ENCODE measurements at places on chromosomes 1 and 21.

GRCh38 chr1:223759273-223759672 lies 46.9 kb downstream of the CAPN2 start:
- peak; percentile 12 for DNase-seq

DNA sequence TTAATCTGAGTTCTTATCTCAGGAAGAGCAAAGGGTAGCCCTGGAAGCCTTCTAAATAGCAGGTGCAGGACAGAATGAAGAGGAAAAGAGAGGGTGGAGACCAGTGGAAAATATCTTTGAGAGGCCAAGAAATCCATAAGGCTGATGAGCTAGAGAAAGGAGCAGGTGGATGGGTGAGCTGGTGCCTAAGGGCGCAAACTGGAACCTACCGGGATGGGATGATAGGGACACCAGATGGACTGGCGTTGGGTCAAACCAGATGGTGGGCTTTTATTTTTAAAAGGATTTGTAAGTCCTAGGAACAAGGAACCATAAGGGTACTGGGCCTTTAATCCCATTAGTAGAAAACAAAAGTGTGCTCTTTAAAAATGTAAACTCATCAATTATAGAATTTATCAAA lies 59.7 kb downstream of the RGL1 start:
- no peak for DNase-seq

- no peak for DNase-seq
These were observed 3.8 kb downstream of the IL22RA1 start for GRCh38 chr1:24139222-24139489.

- no peak for DNase-seq
These were observed 2.9 kb upstream of the NFASC start for GRCh38 chr1:204867666-204868339.

- no peak for DNase-seq
These were observed 30.2 kb downstream of the NUCKS1 start for GRCh38 chr1:205719762-205720161.

GRCh38 chr1:9027307-9027706 lies 1.1 kb upstream of the SLC2A7 start:
- DNase-seq: no peak

DNA sequence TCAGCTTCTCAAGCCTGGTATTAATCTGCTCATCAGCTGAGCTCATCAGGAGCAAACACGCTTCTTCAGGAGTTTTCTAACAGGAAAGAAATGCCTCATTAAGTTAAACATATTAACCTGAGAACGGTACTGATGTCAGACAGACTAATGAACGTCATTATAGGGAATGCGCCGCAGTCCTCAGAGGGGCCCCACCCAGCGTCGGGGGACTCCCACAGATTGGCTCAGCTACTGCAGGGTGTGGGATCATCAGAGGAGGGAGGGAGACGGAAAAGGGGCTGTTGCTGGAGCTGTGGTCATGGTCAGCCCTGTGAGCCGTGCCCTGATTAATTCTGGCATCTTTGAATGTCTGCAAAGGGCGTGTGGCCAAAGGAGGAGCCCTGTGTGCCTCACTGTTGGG lies 348.5 kb downstream of the PTPRU start:
- DNase-seq: no peak

DNA sequence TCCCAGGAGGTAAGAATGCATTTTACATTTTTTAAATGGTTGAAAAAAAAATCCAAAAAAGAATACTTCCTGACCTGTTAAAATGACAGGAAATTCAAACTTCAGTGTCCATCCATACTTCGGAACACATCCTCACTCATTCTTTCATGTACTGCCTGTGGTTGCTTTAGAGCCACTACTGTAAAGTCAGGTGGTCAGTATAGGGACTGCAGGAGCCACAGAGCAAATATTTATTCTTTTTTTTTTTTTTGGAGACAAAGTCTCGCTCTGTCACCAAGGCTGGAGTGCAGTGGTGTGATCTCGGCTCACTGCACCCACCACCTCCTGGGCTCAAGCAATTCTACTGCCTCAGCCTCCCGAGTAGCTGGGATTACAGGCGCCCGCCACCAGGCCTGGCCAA lies 124.7 kb downstream of the CLIC6 start:
- no peak for DNase-seq

DNA sequence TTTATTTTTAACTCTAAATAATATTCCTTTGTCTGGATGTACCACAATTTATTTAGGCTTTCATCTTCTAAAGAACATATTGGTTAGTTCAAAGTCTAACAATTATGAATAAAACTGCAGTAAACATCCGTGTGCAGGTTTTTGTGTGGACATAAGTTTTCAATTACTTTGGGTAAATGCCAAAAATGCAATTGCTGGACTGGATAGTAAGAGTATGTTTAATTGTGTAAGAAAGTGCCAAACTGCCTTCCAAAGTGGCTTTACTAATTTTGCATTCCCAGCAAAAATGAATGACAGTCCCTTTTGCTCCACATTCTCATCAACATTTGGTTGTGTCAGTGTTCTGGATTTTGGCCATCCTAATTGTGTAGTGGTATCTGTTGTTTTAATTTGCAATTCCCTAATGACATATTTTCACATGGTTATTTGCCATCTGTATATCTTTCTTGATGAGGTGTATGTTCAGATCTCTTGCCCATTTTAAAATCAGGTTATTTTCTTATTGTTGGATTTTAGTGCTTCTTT lies 113.8 kb downstream of the DPYD start:
- no peak for DNase-seq

DNA sequence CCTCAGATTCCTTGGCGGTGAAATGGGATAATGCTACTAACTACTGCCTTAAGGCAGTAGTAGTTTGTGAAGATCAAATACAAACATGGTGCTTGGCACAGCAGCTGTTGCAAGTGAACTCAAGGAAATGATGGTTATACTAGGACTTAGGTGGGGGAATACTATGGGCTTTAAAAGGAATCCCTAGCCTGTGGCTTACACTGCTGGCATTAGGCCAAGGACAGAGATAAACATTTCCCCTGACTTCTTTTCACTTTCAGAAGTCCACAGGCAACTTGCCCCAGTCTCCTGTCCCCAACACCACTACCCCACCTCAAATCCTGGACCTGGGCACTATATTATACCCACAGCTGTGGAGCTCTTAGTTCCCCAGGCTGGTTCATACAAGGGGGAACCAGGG lies 13.1 kb upstream of the VAMP4 start:
- DNase-seq: no peak

- peak; percentile 19 for DNase-seq
These were observed 5.1 kb upstream of the ARHGEF2 start for GRCh38 chr1:155983191-155984024.

DNA sequence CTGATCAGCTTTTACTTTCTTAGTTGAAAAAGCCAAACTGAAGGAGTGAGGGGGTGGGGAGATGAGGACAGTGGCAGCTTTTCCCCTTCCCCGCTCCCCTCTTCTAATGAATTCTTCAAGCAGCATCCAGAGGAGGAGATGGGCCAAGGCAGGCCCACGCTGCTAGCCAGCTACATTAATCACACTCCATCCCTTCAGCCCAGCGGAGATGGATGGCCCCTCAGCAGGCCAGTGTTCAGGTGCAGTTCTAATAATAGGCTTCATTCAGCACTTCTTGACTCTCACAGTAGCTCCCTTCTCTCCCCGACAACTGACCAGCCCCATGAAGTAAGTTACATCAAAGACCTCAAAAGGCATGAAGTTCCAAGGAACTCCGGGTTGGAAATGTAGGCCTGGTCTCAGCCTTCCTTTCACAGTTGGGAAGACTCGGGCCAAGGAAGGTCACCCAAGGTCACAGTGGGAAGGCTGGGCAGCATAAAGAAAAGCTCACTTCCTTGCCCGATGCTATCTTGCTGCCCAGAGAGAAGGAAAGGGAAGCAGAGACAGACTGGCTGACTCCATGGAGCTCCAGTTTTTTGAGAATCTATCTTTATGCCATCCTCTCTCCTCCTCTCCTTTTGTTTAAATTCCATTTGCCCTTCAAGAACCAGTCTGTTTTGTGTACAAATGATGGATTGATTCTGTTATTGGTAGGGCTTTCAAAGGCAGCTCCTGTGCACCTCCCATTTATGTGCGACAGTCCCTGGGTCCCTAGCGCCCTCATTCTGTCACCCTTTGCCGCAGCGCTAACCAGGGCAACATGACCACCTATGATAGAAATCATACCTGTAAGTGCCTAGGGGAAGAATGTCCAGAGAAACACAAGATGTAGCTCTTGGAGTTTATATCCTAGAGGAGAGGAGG lies 139.1 kb downstream of the TNR start:
- no peak for DNase-seq

DNA sequence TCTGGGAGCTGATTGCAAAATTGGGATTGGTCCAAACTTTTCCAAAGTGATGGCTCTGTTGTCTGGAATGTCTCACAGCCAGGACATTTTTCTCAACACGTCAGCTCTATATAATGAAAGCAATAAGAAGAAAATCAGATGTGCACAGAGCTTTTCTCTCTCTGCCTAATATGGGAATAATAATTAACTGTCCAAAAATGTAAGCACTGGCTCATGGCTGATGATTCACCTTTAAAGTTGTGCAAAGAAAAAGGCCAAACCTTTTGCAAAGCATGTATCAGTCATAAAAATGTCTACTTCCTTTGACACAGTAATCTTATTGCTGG lies 30.4 kb downstream of the ZNF281 start:
- no peak for DNase-seq

- no peak for DNase-seq
These were observed 19.5 kb upstream of the IGSF21 start for GRCh38 chr1:18088077-18088594.

DNA sequence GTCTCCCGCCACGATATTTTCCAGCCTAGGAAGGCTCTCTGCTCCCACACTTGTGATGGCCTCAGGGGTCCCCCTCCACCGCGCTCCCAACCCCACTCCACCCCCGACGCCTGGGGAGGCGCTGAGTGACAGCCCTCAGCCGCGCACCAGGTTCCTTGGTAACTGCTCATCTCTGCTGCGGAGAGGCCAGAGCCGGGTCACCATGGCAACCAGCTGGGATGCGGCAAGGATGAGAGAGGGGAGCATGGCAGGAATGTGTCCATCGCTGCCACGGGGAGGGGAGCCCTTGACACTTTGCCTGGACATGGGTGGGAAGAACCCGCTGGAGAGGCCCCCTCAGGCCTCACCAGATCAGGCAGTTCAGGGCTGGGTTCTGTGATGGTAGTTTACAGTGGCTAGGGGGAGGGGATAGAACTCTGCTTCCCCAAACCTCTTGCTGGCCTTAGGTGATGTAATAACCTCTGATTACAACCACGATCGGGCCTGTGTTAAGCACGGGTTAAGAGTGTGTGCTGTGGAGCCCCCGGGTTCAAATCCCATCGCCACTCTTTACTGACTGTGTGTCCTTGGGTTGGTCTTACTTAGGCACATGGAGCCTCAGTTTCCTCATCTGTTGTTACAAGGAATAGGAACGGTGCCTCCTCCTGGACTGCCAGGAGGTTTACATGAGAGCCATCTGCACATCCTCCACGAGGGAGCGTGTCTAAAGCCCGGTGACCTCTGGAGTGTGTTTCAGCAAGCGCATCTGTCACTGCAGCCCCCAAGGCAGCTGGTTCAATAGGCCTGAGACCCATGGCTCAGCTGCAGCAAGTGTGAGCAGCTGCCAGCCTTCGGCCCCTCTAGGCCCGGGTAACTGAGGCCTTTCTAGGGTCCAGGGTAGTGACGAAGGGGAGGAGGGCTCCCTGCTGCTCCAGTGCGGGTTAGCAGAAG lies 6.3 kb downstream of the KIF17 start:
- no peak for DNase-seq

- DNase-seq: peak; percentile 64
These were observed at the start of gene ABCG1 for GRCh38 chr21:42218836-42219605. TSS of gene ABCG1 (plus strand) at chr21:42219140. CDS start at chr21:42219263, 123 bp downstream.

DNA sequence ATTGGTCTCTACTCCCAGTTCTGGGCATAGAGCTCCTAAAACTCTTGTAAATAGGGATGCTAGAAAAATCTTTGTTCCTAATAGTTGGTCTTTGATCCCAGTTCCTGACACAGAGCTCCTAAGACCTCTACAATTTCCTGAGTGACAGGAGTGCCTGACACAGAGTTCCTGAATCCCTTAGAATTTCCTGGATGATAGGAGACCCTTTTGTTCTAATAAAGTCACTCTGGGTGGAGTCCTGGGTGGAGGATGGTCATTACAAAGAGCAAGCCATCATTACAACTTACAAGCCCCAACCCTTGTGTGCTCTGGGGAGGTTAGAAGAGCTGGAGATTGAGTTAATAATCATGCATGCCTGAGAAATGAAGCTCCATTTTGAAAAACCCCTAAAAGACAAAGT lies 58.4 kb downstream of the ZZZ3 start:
- no peak for DNase-seq

DNA sequence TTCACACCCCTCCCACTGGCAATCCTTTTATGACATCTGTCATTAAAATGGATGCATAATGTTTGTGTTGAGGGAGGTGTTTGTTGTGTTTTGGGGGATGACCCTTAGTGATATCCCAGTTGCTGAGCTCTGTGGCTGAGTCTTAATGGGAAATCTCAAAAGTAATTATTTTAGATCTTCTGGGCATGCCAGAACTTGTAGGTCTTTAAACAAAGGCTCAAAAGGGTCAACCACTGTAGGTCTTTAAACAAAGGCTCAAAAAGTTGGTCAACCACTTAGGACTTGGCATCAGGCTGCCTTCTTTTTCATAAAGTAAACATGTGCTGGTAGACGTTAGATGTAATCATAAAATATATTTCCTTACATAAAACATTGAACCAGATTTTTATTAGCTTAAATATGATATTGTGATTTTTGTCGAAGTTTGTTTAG lies 78.0 kb downstream of the CDC14A start:
- no peak for DNase-seq

DNA sequence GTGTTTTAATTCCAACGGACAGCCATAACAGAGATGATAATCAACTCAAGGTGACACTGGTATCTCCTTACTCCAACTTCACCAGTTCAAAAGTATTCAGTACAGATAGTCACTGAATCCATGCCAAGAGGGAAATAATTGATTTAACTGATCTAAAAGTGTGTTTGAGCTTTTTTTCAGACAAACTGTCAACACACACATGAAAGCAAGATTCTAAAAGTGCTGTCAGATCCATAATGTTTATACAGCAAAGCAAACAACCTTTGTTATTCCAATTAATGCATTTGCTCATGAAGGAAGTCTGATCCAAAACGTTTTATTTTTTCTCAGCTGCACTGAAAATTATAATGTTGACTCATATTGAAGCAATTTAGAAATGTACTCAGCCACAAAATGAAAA lies 5.9 kb upstream of the PRKAA2 start:
- no peak for DNase-seq

- DNase-seq: no peak
These were observed 42.8 kb downstream of the CHRM3 start for GRCh38 chr1:239429163-239429562.

GRCh38 chr1:166740668-166741276 lies 98.5 kb upstream of the POGK start:
- no peak for DNase-seq
